Stimulated activated CD4-positive, alpha-beta T cell treated with anti-CD3 and anti-CD28 coated beads, Interleukin-15, amount 100 ng/mL, for 48 hours (primary cell): ENCODE measurements at places on chromosomes 2 and 18.

DNA sequence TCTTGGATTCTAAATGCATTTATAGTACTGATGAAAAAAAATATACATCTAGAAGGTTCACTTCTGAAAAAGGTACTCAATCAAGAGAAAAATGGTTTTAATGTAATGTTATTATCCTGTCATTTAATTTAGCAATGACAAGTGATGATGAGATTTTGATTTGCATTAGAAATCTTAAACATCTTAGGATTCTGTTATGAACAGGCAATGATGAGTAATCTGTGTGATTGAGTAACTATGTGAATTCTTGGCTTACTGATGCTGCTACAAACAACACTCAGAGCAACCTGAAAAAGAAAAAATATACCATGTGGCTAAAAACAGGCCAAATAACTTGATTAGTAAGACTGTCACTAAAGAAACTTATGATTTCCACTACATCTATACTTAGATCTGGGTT lies 30.1 kb downstream of the RBKS start:
- no peak for DNase-seq

GRCh38 chr2:179790235-179791217 lies 70.9 kb downstream of the ZNF385B start:
- DNase-seq, result no peak

GRCh38 chr18:57026316-57026715 lies 120.6 kb upstream of the BOD1L2 start:
- DNase-seq, result no peak

GRCh38 chr2:97994476-97994875 lies 1.3 kb downstream of the TMEM131 start:
- DNase-seq, result no peak

GRCh38 chr2:217218269-217219163 lies 358.7 kb upstream of the TNP1 start:
- DNase-seq, result no peak
